ENCODE measurements at places on chromosomes 1 and 21.

DNA sequence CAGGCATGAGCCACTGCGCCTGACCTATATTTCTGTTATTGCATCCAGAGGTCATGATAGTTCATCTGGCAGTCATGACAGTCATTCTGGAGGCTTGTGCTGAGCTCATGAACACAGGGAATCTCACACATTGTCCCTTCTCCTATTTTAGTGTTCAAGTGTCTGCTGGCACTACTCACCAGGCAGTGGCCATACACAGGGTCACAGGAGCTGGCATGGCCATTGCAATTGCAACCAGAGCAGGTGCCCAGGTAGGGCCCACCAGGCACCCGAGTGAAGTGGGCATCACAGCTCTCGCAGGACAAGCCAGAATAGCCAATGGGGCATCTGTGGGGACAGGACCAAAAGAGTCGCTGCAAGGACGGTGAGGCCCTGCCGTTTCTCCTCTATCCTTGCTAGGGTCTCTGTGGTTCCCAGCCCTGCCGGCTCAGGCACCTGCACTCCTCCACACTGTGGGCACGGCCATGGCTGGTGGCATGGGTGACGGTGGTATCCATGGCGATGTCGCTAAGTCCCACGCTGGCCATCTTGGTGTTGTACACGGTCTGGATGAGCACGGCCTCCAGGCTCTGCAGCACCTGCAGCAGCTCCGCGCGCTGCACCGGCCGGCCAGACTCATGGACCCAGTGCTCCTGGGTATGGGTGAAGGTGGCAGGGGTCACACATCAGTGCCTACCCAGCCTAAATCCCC lies 57.0 kb downstream of the HSPG2 start:
- no peak for DNase-seq

DNA sequence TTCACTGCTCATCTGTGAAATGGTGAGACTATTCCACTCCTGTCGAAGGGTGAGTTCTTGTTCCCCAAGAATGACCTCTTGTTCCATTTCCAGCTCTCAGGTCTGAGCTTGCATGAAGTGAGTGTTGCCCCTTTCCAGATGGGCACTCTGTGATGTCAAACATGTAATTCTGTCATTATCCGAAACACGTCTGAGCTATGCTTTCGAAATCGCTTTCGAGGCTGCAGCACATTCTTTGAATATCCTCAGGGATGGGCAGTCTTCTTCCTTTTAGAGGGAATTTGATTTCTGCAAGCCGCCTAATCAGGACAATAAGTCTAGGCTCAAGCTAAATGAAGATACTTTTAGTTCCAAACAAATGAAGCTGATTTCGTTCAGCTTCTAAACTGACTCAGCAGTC lies 15.1 kb downstream of the NFASC start:
- no peak for DNase-seq

GRCh38 chr21:33950431-33951079 lies 35.0 kb upstream of the ATP5PO start:
- DNase-seq: no peak

- no peak for DNase-seq
These were observed 635.1 kb downstream of the PTPRC start for GRCh38 chr1:199273837-199274379.

DNA sequence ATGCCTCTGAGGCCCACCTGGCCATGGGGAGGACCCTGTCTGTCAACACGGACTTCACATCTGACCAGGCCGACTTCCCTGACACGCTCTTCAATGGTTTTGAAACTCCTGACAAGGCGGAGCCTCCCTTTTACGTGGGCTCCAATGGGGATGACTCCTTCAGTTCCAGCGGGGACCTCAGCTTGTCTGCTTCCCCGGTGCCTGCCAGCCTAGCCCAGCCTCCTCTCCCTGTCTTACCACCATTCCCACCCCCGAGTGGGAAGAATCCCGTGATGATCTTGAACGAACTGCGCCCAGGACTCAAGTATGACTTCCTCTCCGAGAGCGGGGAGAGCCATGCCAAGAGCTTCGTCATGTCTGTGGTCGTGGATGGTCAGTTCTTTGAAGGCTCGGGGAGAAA lies 101.8 kb downstream of the ADARB1 start:
- DNase-seq: no peak

DNA sequence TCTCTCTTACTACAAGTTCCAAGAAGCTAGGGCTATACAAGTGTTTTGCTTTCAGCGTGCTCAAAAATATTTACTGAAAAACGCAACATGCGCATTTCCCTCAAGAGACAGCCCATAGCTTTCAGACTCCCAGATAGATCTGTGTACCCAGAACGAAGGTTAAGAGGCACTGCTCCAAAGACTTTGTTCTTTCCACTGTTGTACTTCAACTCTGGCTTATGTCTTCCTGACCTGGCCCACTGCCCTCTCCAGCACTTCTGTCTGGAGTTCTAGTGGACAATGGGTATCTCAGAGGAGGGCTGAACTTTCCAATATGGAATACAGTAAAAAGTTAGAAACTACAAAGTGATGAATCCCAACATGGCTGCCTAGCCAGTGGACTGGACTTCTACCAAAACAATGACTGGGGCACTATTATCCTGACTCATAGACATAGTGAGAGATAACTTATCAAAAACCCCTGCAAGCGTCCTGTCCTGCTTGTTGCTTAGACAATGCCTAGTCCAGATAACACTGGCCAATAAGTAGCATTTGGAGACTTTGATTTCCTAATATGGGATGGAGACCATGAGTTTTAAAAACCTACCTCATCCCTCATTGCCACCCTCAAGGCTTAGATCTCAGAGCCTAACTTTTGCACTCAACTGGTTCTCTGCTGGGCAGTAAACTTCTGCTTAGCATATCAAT lies 8.8 kb upstream of the ADAR start:
- no peak for DNase-seq

GRCh38 chr1:65910432-65910831 lies 117.7 kb downstream of the PDE4B start:
- DNase-seq: no peak

GRCh38 chr1:15171271-15171908 lies 17.8 kb downstream of the TMEM51 start:
- no peak for DNase-seq

DNA sequence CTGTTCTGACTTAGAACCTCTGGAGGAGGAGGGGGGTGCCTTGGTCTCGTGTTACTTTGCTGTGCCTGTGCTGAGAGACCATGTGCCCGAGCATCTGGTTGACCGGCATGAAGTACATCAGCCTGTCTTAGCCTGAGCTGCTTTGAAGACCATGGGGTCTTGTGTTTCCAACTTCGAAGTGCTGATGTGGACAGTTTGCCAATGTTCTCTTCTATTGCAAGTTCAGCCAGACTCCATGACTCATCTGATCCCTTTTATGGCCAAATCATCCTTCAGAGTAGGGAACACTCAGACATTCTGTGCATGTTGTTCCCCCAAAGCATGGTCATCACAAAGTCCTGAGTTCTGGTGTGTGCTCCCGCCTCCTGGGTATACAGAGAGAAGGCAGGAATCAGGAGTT lies 6.0 kb upstream of the PLA2G2C start:
- DNase-seq: no peak

All from ecto neural progenitor cell (in vitro differentiated cells).